ENCODE measurements at places on chromosomes 3 and 15.

DNA sequence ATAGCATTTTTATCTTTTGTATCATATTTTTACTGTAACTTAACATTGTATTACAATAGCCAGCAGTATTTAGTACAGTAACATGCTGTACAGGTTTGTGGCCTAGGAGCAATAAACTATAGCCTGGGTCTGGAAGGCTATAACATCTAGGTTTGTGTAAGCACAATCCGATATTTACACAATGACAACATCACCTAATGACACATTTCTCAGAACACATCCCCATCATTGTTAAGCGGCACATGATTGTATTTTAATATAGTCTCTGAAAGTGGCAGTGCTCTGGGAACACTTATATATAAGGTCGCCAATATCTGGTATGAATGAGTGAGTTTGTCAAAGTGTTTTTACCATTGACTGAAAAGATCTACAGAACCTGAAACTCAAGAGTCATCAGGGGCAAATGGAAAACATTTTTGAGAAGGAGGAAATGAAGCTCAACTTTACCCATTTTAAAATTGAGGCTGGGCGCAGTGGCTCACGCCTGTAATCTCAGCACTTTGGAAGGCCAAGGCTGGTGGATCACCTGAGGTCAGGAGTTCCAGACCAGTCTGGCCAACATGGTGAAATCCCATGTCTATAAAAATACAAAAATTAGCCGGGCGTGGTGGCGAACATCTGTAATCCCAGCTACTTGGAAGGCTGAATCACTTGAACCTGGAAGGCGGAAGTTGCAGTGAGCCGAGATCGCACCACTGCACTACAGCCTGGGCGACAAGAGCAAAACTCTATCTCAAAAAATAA lies 38.8 kb upstream of the TNFSF10 start:
- no peak for DNase-seq

DNA sequence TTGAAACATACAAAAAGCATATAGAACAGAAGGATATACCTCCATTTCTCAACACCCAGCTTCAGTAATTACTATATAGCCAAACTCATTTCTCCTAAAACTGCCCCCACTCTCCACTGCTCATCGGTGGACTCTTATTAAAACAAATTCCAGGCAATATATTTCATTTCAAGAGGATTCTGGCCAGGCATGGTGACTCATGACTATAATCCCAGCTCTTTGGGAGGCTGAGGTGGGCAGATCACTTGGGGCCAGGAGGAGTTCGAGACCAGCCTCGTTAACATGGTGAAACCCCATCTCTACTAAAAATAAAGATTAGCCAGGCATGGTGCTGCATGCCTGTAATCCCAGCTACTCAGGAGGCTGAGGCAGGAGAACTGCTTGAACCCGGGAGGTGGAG lies 40.9 kb downstream of the SNX4 start:
- DNase-seq = peak; percentile 7

DNA sequence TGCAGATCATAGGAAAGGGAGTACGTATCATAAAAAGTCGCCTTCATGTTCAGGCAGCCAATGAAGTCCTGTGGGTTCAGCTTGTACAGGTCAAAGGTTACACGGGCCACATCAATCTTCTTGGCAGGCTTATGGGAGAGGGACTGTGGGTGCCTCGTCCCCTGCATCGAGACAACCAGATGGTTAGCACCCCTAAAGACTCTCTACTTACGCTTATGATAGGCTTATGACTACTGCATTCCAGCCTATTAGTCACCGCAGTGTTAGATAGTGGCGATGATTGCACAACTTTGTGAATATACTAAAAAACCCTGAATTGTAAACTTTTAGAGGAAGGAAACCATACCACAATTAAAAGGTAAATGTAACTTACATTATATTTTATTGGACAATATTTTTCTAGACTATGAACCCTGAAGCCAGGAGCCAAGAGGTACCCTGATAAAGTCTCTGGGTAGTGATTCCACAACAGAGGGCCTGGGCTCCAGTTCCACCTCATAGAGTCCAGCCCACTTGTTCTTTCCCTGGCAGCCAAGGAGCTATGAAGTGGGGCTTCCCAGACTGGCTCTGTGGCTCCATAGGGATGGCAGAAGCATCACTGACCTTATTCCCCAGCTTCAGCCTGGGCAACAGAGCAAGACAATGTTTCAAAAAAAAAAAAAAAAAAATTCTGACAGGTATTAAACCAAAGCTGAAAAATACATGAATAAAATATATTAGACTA lies 2.5 kb upstream of the FANCD2 start:
- peak; percentile 76 for DNase-seq

DNA sequence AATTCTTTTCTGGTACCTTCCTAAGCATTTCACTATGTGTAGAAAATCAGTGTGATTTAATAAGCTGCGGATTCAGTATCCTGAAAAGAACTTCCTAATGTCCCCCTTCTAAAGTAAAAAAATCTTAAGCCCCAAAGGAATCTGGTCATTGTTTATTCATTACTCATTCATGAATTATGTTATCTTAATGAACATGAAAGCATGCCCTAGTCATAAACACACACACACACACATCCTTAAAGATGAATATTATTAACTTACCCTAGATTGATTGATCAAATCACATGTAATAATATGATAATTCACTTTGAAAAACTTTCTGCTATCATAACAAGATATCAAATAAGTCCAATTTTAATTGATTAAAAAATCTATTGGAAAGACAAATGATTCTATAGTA lies 96.4 kb upstream of the BFSP2 start:
- no peak for DNase-seq

GRCh38 chr15:25465835-25466234 lies 27.0 kb upstream of the UBE3A start:
- DNase-seq = no peak

DNA sequence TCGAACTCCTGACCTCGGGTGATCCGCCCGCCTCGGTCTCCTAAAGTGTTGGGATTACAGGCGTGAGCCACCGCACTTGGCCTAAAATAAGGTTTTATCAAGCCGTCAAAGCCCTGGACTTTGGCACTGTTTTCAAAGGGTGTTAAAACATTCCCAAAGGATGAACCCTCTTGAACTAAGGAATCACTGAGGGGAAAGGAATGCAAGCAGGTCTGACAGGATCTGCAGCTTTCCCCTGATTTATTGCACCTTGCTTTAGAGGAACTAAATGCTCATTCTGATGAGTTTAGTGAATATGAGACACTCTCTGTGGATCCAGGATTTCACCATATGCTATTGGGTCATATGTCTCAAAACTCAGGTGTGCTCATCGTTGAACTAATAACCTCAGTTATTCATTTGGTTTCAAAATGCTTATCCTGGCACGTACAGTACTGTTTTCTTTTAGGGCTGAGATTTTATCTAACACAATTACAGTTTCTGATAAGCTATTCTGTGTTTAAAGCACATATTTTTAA lies 63.0 kb upstream of the TSC22D2 start:
- DNase-seq = no peak

- DNase-seq = no peak
These were observed 243.8 kb downstream of the SOX2 start for GRCh38 chr3:181955566-181955965.

- no peak for DNase-seq
These were observed 172.9 kb upstream of the TSPAN3 start for GRCh38 chr15:77243716-77244401.

GRCh38 chr3:42742688-42743087 lies 30.4 kb downstream of the CCDC13 start:
- DNase-seq = no peak

- no peak for DNase-seq
These were observed 63.6 kb upstream of the NR2E3 start for GRCh38 chr15:71746719-71747118.

DNA sequence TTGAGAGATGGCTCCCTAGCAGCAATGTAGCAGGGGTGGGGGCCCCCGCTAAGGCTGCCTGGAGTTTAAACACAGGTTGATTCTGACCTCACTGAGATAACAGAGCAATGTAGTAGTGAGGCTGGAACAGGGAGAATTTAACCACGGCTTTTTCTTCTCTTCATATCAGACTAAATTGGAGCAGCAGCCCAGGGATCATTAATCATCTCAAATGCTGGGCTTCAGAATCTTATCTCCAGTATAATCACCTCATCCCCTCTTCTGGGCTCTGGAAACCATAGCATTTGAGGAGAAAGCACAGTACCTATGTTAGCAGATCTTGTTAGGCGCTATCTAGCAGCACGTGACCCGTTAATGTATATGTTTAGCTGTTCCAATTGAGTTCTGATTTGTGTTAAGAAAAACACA lies 25.4 kb upstream of the DET1 start:
- DNase-seq = no peak

- DNase-seq = no peak
These were observed 44.0 kb downstream of the EDEM1 start for GRCh38 chr3:5231487-5231886.

DNA sequence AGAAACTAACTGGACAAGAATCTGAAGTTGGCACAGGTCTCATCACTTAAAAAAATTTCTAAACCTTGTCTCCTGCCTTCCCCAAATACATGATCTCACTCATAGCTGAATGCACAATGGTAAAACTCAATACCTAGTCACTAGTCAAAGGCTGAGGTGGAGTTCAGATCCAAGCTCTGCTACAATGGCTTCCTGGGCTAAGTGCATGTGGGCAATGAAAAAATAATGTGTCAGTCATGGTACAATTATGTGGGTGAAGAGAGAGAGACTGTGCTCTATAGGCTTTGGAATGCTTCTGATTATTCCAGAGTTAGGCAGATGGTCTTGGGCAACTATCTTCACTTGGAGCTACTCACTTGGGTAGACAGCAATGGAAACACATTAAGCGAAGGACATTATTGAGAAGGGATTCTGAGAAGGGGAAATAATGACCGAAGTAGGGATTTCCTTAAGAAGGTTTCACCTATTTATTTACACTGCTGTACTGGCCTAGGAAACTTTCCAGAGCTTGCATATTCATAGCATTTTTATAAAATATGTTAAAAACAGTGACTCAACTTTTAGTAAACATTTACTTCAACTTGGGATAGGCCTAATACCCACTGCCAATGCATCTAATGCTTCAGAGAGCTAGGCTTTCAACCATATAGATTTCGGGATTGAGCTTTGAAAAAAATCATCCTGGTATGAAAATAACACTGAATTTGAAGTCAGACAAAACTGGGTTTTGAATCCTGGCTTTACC lies 58.7 kb upstream of the PLXND1 start:
- peak; percentile 18 for DNase-seq

GRCh38 chr3:10575601-10576160 lies 70.3 kb upstream of the ATP2B2 start:
- no peak for DNase-seq

GRCh38 chr15:56919031-56919608 lies 676 bp downstream of the TCF12 start:
- DNase-seq = peak; percentile 51

DNA sequence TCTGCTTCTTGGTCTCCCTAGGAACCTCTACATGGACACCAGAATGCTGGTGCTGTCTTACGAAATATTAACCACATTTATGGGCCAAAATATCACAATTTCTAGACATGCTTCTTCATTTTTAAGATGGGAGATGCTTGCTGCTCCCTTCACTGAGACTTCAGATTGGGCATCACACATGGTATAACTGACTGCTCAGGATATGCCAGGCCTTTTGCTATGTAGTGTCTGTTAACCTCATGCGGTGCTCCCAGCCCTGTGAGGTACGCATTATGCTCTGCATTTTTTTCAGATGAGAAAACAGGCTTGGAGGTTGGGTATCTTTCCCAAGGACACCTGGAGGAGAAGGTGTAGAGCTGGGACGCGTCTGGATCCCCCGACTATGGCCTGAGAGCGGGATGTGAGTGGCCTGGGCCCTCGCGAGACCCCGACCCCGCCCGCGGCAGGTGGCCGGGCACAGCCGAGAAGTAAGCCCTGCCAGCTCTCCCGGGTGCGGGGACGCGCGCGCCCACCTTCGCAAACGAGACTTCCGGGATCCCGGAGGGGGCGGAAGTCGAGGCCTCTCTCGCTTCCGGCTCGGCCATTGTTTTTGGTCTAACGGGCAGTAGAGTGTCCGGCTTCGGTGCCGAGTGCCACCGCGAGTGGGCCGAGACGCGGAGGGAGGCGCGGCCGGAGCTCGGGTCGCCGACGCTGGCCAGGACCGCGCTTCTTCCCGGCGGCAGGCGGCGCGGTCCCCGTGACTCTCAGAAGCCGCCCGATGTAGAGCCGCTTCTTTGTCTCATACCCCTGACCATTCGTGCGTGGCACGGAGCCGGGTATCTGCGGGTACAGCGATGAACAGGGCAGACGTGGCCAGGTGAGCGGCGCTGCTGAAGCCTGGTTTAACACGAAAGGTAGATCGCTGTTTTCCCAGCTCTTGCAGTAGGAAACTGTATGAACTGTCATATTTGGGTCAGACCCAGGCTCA lies at the start of gene ZKSCAN7:
Gene ZKSCAN7 (plus strand): TSS at position 568 of the 967 bp plus-strand sequence. CDS start 1,855 bp downstream, outside the sequence.
- peak; percentile 33 for DNase-seq

DNA sequence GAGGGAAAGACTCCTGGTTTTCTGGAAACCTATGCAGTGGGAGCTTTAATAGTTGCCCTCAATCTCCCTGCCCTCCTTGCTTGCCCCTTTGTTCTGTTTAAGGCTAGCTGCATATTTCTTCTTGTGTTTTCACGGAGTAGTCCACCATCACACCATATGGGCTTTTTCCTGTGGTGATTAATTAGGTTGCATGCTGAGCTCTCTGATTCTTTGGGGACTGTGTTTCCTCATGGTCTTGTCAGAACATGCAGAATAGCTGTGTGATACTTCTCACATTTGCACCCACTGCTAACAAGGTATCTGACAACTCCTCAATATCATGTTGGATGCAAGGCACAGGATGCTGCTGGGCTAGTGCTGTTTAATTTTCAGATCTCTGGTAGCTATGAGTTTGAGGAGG lies 139.6 kb downstream of the PTPRG start:
- no peak for DNase-seq

GRCh38 chr3:62705721-62706120 lies 169.5 kb downstream of the CADPS start:
- no peak for DNase-seq

- no peak for DNase-seq
These were observed 55.6 kb downstream of the ATP11B start for GRCh38 chr3:182848906-182849305.

- DNase-seq = no peak
These were observed 3.7 kb upstream of the CLDN1 start for GRCh38 chr3:190325923-190326322.

DNA sequence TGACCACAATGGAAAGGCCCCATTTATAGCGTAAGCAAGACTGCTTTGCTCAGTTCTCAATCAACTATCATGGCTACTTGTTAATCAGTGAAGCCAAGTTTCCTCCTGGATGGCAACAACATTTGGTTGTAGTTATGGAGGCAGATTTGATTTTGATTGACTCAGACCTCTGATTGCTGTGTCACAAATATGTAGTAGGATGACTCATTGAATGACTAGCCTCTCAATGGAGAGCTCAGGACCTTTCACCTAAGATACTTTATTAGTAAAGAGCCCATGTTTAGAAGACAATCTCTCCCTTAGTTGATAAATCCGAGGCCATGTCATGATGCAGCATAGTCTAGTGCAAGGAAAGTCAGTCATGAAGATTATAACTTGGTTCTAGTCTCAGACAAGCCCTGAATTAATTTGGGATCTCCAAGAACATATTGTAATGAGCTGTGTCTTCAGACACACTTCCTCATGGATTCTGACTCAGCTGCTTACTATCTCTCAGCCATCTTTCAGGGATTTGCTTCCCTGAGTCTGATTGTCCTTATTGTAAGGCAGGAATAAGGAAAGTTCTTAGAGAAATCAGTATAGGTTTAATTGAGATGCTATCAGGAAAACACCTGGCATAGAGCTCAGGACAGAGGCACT lies 397.4 kb upstream of the TMCO5A start:
- no peak for DNase-seq

Measured in brain microvascular endothelial cell (primary cell).